ENCODE measurements at places on chromosomes 6 and 20.

DNA sequence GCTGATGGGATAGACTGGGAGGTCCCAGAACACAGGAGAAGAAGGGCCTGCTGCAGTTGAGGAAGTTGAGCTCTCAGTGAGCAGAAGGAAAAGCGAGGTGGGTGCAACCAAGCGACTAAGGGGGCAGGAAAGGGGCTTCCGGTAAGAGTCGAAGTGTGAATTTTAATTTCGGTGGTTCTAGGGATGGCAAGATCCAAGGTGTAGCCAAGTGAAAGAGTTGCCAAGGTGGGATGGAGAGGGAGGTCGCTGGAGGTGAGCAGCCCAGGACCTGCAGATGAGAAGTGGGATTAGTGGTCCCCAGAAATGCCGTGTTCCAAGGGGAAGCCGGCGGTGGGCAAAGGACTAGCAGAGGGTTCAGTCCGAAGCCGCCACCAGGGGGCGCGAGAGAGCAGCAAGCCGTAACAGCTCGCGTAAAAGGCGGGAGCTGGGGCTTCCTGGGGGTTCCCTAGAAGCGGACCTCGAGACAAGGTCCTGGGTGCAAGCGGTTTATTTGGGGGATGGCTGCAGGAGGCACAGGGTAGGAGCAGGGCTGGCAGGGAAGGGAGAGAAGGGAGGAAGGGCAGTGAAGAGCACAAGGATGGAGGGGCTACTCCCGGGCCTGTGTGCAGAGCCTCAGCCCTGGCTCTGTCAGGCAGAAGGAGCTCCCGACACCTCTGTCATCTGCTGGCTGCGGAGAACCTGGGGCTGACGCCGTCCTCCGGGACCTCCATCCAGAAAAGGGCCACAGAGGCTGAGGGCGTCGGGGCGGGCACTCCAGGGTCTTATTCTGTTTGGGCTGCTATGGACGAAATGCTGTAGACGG is 103.6 kb downstream of the PAX1 start:
- DNase-seq: no peak

GRCh38 chr20:10179574-10180298 is 38.9 kb upstream of the SNAP25 start:
- peak; percentile 6 for DNase-seq

DNA sequence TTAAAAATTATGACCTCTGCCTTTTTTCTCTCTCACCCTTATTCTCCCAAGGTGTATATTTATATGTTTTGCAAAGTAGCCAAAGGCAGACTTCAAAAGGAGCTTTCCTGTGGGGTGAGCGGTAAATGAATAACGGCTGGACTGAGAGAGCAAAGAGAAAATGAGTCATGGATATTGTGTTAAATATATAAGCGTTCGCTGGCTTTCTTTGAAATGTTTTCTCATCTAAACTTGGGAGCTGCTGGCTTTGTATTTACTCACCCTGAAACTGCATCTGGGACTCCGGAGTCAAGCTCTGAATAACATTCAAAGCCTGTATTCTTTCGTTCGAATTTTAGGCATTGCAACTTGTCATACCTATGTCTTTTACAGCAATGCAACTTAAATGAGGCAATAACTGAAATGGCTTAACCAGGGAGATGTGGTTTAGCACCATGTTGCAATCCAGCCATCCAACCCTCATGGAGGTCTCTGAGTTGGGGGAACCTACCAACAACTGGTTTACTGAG is 32.0 kb downstream of the ATXN1 start:
- DNase-seq: peak; percentile 68

DNA sequence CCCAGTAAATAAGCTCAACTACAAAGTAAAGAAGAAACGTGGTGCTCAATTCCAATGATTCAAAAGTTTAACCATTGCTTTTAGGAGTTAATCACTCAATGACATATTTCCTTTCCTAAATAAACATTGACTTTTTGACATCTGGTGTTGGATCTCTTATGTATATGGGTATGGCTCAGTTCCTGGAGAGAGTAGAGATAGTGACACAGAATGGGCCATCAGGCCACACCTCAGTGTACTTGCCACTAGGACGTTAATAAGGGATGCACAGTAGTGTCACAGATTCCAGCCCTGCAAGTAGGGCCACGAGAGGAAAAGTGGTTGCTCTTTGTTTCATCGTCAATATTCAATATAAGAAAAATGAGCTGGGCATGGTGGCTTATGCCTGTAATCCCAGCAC is 48.9 kb upstream of the TXNDC5 start:
- no peak for DNase-seq

Data from epithelial cell of esophagus (primary cell).